ENCODE measurements at places on chromosomes 5 and 9. TPM values are rescaled to one million over a fixed set of nuclear protein-coding genes. Genes with fewer than 3 reads are reported as not detected.

DMRT3 gene
- total RNA-seq, result not detected

EDIL3 gene
- total RNA-seq, result 59.9 TPM

ACOT12 gene
- not detected for total RNA-seq

GPX3 gene
- 48.4 TPM for total RNA-seq

TNFSF15 gene
- total RNA-seq, result 0.08 TPM

HMCN2 gene
- 2.6 TPM for total RNA-seq

STPG3 gene
- total RNA-seq, result not detected

DNA sequence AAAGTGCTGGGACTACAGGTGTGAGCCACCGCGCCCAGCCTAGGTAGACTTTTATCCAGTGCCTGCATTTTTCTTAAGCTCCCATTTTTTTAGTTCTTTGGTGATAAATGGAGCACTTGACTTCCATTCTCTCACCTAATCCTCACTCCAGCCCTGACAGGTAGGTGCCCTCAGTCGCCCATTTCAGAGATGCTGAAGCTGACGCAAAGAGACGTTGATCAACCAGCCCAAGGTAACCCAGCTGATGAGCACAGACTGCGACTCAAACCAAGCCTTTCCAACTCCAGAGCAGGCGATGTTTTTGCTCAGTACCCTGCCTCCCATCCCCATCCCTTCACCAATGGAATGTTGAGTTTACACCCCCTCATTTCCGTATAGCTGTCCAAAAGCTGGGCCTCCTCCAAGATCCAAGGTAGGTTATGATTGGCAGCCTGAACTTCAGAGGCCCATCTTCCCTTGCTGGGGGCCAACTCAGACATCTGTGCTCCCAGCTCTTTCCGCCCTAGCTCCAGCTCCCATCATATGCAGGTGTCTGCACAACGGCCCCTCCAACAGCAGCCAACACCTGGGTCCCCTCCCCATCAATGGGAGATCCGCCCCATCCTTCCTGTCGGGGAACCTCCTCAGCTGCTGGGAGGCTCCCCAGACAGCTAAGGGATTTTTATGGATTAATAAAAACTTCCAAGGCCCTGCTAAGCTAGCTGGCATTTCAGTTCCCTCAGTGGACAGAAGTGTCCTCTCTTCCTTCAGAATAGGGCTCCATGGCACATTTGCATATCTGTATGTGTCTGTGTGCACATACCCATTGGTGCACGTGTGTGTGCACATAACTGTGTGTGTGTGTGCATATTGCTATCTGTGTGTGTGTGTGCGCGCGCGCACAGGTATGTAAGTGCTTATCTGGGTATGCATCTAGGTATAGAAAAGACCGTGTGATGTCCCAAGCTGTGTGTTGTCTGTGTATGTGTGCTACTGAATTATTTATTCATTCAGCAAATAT lies 39.3 kb upstream of the VDAC1 start:
- no peak for DNase-seq
- no peaks in the 10 kb centered on the region for H3K27me3 ChIP-seq
- H3K4me3 ChIP-seq, result no peak overlapping the region

DNA sequence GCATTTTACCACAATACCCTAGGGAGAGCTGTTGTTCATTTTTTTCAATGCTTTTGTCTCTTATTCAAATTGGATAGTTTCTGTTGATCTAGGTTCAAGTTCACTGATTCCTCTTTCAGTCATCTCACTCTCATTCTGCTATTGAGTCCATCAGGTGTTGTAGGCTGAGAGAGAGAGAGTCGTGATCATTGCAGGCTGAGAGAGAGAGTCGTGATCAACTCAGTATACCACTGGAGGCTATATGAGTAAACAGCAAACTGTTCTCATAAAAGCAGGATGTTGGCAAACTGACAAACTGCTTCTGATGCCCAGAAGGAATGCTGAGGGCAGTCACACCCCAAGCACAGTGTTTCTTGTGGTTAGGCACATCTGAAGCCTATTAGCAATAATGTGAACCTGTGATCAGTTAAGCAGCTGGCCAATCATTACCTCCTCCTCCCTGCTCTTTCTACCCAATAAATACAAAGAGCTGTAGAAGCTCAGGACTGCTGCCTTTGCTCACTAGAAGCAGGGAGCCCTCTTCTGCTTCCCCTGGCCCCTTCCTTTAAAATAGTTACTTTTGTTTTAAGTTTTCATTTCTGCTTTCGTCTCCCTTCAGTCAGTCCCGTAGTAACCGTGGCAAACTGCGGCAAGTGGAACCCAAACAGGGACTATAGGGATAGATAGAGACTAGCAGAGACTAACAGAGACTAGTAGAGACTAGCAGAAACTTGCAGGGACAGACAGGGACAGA lies 476.1 kb upstream of the ACO1 start:
- DNase-seq, result no peak
- H3K27ac ChIP-seq, result no peak overlapping the region
- H3K36me3 ChIP-seq, result no peaks in the 10 kb centered on the region
- no peak overlapping the region for H3K4me3 ChIP-seq

DNA sequence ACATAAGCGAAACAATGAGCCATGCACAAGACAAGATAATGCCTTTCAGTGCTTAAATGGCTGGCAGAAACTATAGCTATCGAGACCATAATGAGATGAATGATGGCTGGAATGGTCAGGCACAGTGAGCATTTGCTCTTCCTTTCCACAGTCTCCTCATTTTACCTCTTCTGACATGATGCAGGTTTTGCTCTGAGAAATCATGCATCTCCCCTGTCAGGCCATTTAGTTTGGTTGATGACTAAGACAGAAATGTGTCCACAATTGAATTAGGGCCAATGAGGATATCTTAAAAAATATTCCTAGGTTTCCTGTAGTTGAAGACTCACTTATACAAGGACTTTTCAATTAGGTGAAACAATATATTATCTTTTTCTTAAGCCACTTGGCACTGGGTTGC lies 475.1 kb downstream of the TMEM232 start:
- no peaks in the 10 kb centered on the region for H3K36me3 ChIP-seq
- DNase-seq, result no peak
- no peaks in the 10 kb centered on the region for H3K27me3 ChIP-seq
- no peak overlapping the region for H3K4me3 ChIP-seq
- no peak overlapping the region for H3K27ac ChIP-seq

DNA sequence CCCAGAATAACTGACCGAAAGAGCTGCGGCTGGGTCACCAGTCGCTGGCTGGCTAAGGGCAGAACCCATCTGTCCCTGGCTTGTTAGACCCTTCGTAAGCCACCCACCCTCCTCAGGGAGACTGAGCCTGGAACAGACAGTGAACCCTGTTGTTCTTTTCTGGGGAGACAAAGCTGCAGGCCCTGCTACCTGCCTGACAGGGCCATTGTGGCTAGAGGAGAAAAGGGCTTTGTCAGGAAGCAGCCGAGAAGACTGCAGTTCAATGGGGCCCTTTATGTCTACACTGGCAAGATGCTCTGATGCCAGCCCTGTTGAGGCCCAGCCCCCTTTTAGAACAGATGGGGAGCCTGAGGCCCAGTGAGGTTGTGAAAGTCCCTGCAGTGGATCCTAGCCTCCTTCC lies 3.7 kb upstream of the NIPAL4 start:
- peaks cover 30% of the 10 kb centered on the region for H3K27me3 ChIP-seq
- no peak overlapping the region for H3K27ac ChIP-seq
- no peak for DNase-seq
- H3K4me3 ChIP-seq, result no peak overlapping the region
- H3K4me1 ChIP-seq, result peaks cover 17% of the 10 kb centered on the region

DNA sequence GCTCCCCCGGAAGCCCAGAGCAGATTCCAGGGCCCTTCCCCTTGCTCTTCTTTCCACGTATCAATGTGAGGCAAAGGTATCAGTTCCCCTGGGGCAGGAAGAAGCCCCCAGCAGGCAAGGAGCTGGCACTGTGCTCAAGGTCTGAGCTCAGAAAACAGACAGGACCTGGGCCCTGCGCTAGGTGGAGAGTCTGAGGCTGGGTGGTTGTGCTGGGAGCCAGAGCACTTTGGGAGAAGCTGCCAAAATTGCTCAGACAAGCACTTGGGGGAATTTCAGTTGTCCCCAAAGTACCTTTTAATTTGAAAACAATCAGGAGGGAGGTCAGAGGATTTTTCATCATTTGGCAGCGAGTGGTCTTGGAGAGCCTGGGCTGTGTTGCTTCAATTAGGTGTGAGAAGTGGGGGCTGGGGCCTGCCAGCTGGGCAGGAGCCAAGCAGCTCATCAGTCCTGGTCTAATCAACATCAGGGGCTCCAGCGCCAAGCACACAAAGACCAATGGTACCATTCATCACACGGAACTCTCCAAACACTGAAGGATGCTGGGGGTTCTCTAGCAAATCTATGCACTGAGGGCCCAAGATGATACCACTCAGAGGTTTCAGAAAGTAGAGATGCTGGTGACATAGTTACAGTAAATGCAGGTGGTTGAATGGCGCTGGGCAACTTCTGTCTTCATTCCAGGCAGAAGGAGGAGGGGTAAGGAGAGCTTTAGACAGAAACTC lies 176.5 kb downstream of the SNX18 start:
- H3K4me3 ChIP-seq, result no peak overlapping the region
- H3K27ac ChIP-seq, result no peak overlapping the region
- H3K36me3 ChIP-seq, result no peaks in the 10 kb centered on the region
- H3K4me1 ChIP-seq, result no peaks in the 10 kb centered on the region

GRCh38 chr5:66842540-66842939 lies 246.3 kb downstream of the MAST4 start:
- H3K27me3 ChIP-seq, result no peaks in the 10 kb centered on the region
- H3K36me3 ChIP-seq, result no peaks in the 10 kb centered on the region
- no peak for DNase-seq
- peak overlapping the region; percentile 8 for H3K4me3 ChIP-seq
- H3K27ac ChIP-seq, result no peak overlapping the region

DNA sequence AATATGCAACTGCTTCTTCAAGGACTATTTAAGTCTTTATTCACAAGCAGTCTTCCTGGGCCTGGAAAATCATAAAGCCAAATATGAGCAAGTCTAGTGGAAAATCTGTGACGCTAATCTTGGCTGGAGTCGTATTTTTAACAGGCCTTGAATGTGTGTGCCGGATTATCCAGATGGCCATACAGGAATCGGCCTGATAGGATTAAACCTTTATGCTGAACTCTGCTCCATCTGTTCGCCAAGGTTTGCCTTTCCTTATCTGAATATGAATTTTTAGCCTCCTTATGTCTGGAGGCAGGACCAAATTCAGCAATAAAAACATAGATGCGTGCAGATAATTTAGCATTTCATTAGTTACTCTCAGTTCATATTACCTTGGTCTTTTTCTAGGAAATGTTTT lies 294.5 kb downstream of the EBF1 start:
- DNase-seq, result no peak
- no peak overlapping the region for H3K27ac ChIP-seq
- peaks cover 12% of the 10 kb centered on the region for H3K4me1 ChIP-seq
- H3K36me3 ChIP-seq, result no peaks in the 10 kb centered on the region

DNA sequence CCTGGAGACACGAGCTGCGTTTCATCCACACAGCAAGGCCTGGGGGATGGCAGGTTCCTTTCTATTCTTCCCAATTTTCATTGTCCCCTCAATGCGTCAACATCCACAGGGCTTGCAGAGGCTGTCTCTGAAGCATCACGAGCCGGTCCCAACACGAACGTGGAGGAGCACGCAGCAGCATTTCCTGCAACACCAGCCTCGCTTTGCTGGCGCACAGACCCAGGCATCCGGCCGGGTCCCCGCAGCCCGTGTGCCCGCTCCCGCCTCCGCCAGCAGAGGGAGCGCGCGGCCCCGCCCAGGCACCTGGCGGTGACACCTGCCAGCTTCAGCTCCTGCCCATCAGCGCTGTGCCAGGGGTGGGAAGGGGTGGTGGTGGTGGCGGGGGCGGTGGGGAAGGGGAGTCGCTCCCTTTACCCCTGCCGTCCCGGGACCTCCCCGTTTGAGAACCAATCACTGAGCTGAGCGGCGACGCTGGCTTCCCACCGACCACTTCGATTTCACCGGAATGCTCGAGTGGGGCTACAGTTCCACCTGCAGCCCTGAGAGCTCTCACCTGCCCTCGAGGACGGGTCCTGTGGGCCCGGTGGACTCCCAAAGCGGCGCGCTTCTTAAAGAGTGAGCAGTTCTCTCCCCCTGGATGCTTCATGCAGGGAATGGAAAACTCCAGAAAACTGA lies 464.5 kb downstream of the ICE1 start:
- H3K36me3 ChIP-seq, result no peaks in the 10 kb centered on the region
- H3K4me1 ChIP-seq, result no peaks in the 10 kb centered on the region
- peak; percentile 73 for DNase-seq
- H3K27me3 ChIP-seq, result peaks cover 7% of the 10 kb centered on the region

- H3K4me3 ChIP-seq, result no peak overlapping the region
- DNase-seq, result no peak
- H3K27me3 ChIP-seq, result no peaks in the 10 kb centered on the region
- H3K27ac ChIP-seq, result no peak overlapping the region
Measured at GRCh38 chr5:109649318-109649717, 40.4 kb upstream of the MAN2A1 start.

DNA sequence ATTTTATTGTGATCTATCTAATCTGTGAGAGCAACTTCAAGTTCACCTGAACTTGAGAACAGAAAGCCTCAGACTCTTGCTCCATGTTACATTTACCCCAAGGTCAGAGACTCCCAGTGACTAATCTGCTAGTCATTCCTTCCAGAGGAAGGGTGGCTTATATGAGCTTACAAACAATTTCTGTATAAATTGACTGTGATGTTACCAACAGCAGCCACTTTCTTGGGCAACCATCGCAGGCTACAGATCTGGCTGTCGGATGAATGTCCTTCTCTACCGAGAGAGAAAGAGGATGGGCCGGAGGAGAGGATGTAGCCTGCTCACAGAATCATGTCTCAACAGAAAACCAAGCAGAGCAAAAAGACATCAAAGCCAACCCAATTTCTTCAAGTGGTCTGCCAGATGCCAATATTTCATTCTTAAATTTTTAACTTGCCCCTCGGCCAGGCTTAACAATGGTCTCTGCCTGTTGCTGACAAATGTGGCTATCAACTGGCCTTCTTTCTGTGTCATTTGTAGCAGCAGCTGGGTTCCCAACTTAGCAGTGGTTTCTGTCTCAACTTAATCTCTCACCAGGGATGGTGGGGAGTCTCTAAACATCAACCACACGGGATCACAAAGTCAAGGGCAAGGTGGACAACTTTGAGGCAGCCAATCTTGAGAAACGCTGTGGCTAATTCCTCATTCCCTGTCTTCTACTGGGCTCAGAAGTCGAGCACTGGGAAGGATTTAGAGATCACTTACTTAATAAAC lies 81.3 kb downstream of the RAPGEF1 start:
- no peak for DNase-seq
- no peaks in the 10 kb centered on the region for H3K36me3 ChIP-seq
- no peaks in the 10 kb centered on the region for H3K27me3 ChIP-seq
- peaks cover 46% of the 10 kb centered on the region for H3K4me1 ChIP-seq
- H3K4me3 ChIP-seq, result no peak overlapping the region

GRCh38 chr5:65961633-65962032 lies 35.3 kb downstream of the ERBIN start:
- no peaks in the 10 kb centered on the region for H3K27me3 ChIP-seq
- DNase-seq, result no peak
- no peak overlapping the region for H3K4me3 ChIP-seq

DNA sequence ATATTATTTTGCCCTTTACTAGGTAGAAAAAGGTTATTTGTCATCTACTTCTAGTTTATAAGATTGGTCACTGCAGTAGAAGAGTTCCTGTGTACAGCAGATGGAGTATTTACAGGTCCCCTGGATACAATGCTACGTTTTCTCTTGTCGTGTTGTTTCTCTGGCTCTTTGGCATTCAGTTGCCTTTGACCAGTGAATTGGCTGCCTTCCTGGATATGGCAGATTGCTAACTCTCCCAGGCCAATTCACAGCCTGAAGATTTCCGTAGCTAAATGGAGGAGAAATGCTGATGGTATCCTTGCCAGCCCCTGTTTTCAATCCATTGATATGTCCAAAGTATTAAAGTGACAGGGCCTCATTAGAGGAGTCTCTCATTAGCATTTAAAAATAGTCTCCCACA lies 32.5 kb upstream of the GNAQ start:
- H3K4me3 ChIP-seq, result no peak overlapping the region
- no peak for DNase-seq
- H3K27me3 ChIP-seq, result no peaks in the 10 kb centered on the region
- H3K36me3 ChIP-seq, result 0 out of 2 replicates have a peak, but pooled peaks cover 9% of the 10 kb centered on the region
